ENCODE measurements at places on chromosomes 3 and 15.

DNA sequence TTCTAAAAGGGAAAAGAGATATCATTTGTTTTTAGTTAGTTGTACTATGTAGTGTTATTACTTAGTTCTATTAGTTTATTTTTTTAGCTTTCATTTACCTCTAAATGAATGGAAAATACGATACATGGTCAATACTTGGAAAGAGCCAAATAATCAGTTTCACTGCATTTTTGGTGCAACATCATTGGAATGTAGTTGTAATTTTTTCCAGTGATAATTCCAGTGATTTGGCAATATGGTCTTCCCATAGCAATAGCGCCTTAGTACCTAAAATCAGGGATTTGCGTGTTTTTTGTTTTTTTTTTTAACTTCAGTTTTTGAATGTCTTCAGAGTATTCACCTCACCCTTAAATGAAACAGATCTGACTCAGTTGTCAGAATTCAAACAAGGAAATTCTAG lies 41.8 kb downstream of the RAB8B start:
- no peak for DNase-seq

DNA sequence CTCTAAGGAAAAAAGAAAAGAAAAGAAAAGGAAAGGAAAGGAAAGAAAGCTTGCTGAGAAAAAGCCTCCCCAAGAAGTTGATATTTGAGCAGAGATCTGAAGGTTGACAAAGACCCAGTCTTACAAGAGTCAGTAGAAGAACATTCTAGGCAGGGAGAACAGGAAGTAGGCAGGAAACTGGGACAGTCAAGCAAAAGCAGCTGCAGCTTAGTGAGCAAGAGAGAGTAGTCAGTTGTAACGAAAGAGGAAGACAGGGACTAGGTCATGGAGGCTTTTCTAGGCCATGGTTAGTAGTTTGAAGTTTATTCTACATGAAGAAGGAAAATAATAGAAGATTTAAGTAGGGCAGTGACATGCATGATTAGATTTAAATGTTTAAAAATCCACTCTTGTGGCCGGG lies 31.8 kb upstream of the KLHL6 start:
- no peak for DNase-seq

DNA sequence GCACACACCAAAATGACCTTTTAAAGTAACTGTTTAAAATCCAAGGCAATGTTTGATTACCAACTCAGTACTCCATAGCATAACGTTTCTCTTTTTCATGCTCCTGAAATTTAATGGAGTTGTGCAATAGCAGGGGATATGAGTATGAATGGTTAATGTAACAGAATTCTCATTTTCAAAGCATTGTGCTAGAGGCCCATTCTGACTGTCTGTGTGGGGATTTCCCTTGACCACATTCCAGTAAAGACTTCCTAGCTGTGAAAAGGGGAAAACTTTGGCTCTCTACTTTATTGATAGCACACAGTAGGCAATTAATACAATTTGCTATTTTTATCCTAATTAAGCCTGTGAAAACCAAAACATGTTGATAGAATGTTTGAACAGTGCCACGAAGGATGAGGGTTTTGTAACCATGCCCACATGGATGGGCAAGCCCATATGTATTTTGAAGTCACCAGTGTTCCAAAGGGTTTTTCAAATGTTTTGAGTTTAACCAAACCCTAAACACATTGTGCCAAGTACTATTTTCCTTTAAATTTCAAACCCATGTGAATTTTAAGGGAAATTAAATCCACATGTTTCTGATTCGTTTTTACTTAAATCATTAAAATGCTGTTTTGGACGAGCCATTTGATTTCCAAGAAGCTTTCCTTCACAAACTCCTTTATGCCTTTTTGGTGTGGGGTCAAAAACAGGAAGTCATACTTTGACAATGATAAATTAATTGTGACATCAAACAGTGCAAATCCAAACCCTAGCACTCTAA lies 261.2 kb downstream of the SHOX2 start:
- no peak for DNase-seq

- DNase-seq: no peak
Observed at GRCh38 chr3:146929696-146930095, 324.6 kb upstream of the PLSCR5 start.

All from RWPE1 (cell line).